ENCODE measurements at places on chromosomes 12 and 14. TPM values are rescaled to one million over a fixed set of nuclear protein-coding genes. Genes with fewer than 3 reads are reported as not detected.

DNA sequence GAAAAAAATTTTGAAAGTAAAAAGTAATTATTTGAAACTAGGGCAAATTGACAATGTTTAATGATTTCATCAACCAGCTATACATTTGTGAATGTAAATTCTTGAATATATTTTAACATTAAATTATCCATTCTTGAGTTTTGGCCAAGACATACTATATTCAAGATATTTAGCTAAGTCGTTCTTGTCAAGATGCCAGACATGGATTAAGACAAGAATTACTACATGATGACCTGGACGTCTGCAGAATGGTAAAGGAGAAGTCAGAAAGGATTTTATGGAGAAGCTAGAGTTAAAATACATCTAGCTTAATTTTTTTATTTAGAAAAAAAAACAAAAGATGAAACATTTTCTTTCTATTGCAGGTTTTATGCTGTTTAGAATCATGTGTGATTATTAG lies 255.8 kb downstream of the TMTC2 start:
- no peak for DNase-seq

GRCh38 chr12:4276524-4277204 lies 3.1 kb downstream of the CCND2 start:
- peak; percentile 63 for DNase-seq

SSTR1 gene
- total RNA-seq: 1.2 TPM

- DNase-seq: no peak
These were observed 315.3 kb upstream of the PRICKLE1 start for GRCh38 chr12:42904683-42905418.

WASHC3 gene
- 57.1 TPM for total RNA-seq

DNA sequence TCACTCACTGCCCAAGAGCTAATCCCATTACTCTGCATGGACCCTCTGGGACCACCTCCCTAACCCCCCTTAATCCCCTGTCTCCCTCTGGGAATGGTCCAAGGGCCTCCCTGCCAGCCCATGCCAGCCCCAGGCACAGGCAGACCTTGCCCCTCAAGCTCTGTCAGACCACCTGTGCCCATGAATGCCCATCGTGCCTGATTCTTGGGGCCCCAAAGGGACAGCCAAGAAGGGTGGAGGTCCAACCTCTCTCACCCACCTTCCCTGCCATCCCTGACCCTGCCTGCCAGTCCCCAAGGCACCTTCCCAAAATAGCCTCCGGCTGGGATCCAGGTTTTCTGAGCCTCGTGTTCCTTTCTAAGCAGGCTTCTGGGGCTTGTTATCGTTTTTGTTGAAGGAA lies 20.8 kb upstream of the VSX2 start:
- DNase-seq: no peak

DNA sequence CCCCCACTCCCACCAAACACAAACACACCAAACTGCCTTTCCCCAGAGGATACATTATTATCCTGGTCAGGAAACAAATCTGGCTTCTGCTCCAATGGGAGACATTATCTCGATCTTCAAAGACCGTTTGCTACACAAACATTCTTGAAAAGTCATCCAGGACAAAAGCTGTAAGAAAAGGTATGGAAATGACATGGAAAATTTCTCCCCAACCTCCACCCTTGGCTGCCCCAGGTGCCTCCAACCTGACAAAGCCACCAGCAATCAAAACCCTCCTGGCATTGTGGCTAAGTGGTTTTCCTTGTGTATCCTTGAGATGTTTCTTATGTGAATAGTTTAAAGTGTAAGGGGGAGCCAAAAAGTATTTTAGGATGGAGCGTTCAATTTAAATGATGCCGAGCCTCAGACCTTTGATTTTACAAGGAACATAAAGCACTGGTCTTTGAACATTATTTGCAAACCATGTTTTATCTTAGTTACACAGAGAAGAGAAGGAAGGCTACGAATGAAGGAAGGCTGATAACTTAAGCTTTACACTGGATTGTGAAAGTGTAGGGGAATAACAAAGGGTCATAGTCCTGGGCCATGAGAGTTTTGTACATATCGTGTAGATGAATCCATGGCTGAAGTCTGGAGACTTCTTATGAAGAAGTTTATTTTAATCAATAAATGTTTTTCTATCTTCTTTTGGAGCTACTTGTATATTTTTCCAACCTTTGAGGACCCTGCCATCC lies 418.9 kb upstream of the TMTC1 start:
- DNase-seq: no peak

Data from pulmonary artery endothelial cell (primary cell).